Right lobe of liver (tissue), 6 donors: ENCODE measurements at places on chromosomes 1 and 21. TPM values are rescaled to one million over a fixed set of nuclear protein-coding genes. Genes with fewer than 3 reads are reported as not detected.

The KCNJ15 gene
- total RNA-seq: 0.61 TPM

DNA sequence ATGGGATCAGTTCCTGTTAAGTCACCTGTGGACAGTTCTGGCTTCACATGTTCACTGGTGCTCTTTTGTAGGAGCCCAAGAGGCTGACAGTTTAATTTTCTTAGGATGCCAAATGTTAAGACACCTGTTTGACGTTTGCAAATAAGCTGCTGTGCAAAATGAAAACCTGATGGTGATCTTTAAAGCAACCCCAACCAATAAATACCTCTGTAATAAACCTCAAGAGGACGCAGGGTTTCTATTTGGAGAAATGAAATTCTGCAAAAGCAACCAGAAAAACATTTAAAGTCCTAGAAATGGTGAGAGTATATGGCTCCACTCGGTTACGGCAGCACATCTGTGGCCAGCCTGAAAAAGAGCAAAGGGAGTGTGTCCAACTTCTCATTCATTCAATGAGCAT, 5.7 kb upstream of the RHEX start:
- no peaks in the 10 kb centered on the region for H3K27me3 ChIP-seq
- no peak overlapping the region for H3K4me3 ChIP-seq
- H3K36me3 ChIP-seq: no peaks in the 10 kb centered on the region
- no peak overlapping the region for H3K27ac ChIP-seq
- no peaks in the 10 kb centered on the region for H3K4me1 ChIP-seq
- DNase-seq: no peak

The OLFM3 gene
- not detected for total RNA-seq

The LCE3E gene
- not detected for total RNA-seq

The OR10J1 gene
- not detected for total RNA-seq

The SLFNL1 gene
- 0.27 TPM for total RNA-seq
